ENCODE measurements at places on chromosomes 16 and 17.

DNA sequence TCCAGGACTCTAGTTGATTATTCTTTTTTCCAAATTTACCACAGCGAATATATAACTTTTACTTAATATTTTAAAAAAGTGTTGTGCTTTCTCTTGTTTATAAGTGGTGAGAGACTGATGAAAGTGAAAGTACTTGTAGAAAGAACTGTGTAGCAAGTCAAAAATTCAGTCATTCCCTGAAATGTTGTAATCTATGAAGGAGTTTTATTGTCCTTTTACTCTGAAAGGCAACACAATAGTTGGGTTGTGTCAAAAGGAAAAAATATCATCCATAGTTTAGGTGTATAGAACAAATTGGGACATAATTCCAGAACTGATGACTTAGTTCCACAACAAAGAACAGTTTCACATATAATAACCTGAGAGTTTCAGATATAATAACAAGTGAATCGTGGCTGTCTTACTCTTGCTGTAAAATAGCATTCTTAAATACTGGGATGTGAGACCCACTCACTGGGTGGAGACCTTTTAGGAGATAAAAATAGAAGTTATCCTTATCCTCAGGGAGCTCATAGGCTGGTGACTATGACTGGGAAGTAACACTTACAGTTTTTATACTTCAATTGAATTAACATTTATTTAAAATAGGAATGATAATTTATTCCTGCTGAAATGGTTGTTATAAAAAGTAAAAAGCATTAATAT is 20.6 kb downstream of the CYB5B start:
- DNase-seq = no peak

DNA sequence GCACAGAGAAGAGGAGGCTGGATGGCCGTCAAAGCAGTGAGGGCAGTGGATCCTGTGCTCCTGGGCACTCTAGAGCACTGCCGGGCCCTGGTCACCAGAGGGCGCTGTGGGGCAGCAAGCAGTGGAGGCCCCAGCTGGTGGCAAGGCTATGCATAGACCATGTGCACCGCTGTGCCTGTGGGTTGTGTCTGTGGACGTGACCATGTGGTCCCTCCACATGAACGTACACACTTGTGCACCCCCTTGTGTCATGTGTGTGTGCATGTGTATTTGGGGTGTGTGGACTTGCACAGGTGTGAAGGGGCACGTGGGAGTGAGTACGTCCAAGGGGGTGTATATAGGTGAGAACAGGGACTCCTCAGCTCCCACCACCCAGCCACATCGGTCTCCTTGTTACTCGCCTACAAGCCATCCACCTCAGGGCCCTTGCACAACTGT is 4.4 kb upstream of the MAP2K3 start:
- DNase-seq = peak; percentile 88

DNA sequence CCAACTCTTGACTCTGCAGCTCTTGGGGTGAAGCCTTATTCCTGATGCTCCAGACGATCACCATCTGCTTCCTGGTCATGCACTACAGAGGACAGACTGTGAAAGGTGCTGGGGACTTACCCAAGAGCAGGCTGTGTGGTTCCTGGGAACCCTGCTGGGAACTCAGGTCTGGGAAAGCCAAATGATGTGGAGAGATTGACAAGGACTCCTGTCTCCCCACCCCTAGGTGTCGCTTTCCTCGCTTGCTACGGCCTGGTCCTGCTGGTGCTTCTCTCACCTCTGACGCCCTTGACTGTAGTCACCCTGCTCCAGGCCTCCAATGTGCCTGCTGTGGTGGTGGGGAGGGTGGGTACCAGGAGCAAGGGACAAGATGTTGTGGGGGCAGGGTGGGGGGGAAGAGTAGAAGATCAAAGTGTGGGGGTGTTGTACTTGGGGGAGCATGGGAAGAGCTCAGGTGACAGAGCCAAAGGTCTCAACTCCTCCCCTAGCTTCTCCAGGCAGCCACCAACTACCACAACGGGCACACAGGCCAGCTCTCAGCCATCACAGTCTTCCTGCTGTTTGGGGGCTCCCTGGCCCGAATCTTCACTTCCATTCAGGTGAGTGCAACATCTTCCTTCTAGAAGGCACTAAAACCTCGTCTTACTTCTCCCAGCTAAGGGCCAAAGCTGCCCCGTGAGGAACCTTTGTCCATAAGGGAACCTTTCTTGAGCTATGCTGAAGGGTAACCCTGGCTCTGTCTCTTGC is 3.0 kb downstream of the SOX15 start:
- no peak for DNase-seq

DNA sequence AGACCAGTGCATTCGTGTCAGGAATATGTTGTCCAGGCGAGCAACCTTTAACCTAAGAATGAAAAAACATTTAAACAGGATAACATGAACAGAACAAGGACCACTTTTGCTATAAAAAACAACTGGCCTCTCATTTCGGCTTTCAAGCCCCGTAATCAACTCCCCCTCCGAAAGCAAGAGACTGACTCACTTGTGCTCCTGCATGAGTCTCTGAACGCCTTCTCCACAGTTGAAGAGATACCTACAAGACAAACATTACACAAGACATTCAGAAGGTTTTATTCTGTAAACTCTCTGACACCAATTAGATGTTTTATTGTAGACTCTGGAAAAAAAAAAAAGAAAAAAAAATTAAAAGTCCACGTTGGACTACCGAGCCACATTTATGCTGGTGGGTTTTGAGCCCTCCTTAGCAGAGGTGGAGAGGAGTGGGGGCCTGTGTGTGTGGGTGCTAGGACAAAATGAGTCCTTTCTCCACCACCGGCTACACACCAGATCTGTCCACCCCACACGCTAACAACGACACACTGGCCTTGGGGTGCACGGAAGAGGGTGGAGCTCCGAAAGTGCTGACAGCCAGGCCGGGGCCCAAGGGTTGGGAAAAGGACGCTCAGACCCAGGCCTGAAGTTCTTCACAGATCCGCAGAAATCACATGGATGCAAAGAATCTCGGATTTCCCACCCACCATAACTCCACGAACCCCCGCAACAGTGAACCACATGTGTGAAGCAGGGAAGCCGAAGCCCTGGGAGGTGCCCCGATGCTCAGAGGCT is 759 bp downstream of the ELAC2 start:
- DNase-seq = no peak

- no peak for DNase-seq
Measured at GRCh38 chr17:7811251-7811650, 22.8 kb upstream of the KDM6B start.

GRCh38 chr16:68786685-68787418 is 49.8 kb downstream of the CDH1 start:
- no peak for DNase-seq

DNA sequence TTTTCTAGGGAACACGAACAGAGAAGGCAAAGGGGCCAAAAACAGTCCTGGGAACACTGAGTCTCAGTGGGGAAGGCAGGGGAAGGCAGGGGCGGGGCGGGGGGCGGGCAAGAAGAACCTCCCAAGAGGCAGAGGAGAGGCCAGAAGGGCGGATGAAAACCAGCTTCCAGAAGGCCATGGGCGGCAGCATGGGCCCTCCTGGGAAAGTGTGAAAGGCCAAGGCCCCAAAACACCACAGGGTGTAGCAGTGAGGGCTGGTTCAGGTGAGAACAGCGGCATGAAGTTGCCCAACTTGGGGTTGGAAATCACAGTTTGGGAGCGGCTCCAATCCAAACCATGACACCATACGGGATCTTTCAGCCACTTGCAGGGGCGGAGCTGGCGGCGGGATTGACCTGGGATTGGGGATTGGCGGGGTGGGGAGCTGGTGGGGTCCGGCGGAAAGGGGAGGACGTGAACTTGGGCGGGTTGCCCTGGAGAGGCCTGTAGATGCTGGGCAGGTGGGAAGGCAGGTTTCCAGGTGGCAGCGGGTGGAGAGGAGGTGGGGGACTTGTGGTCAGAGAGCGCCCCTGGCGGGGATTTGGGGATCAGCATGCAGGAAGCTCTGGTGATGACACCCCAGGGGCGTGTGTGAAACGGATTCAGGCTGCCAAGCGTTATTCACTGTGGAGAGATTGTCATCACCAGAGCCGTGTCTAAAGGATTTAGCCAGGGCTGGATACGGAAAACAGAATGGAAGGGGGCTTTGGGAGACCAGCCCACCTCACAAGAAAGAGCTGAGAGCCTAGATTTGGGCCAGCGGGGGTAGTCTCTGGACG is 80.9 kb downstream of the ARHGAP23 start:
- DNase-seq = peak; percentile 79

DNA sequence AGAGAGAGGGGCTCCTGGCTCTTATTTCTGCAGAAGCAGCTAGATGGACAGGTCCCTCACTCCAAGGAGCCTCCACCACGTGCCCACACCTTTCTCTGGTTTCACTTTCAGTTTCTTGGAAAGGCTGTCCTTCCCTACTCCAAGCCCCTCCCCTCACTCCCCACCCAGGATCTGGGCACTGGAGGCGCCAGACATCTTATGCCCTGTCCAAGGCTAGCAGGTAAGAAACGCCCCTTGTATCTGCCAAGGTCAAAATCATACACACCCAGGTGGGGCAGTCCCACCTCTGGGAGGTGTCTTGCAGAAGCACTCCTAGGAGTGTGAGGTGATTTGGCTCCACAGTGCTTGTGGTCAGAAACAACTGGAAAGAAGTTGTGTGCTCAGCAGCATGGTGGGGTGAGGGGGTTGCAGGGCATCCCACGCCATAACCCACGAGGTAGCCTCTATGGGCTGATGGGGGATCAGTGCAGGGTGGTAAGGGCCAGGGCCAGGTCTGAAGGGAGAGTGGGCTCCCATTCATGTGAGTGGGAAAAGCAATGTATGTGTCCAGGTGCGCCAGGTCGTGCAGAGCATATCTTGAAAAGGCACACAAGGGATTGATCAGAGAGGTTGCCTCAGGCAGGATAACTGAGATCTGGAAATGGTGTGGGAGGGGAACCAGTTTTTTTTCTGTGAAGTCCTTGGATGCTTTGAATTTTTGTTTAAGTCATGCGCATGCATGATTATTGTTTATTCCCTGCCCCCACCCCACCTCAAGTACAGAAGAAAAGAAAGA is 31.8 kb upstream of the PRM1 start:
- peak; percentile 27 for DNase-seq

- peak; percentile 77 for DNase-seq
Measured at GRCh38 chr16:31868691-31869167, 4.9 kb upstream of the ZNF267 start.

DNA sequence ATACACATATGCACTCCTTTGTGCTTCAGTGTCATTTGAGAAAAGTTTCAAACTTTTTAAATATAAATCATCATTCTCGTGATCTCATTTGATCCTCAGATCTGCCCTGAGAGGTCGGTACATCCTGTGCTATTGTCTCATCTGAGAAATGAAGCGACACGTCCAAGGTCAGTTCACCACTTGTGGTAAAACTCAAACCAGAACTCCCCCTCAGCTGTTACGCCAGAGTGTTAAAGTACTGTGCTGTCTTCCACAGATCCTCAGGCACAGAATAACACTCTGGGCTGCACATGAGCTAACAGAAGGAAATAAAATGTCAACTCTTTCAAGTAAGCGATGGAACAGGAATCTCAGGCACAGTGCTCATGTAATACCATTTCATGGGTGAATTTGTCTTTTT is 31.4 kb downstream of the ANKFN1 start:
- DNase-seq = no peak

DNA sequence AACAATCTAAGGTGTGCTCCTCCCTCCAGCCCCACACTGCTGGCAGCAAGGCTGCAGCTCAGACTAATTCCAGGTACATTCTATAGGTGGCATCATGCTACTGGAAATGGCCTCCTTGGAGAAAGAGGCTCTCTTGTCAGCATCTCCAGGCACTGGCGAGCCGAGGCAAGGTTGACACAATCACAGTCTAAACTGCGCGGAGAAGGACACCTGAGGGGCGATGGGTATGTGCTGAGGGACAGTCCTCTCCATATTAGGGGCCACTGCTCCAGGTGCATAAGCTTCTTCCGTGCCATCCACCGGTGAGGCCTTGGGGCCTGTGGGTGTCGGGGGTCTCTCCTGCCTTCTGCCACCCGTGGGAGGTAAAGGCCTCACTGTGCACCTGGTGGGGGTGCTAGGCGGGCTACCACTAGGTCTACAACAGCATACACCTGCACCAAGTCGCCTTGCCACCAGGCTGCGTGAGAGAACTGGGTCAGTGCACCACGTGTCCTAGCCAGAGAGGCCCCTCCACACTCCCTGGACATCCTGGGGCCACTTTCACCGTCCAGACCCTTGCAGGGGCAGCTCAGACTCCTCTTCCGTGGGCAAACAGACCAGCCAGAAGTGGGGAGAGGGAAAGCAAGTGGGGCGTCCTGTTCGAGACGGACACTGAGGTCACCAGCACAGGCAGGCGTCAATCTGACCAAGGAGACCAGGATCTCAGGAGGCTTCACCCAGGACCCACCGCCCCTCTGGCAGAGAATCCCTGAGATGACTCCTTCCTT is 12.1 kb upstream of the CBX8 start:
- DNase-seq = no peak

DNA sequence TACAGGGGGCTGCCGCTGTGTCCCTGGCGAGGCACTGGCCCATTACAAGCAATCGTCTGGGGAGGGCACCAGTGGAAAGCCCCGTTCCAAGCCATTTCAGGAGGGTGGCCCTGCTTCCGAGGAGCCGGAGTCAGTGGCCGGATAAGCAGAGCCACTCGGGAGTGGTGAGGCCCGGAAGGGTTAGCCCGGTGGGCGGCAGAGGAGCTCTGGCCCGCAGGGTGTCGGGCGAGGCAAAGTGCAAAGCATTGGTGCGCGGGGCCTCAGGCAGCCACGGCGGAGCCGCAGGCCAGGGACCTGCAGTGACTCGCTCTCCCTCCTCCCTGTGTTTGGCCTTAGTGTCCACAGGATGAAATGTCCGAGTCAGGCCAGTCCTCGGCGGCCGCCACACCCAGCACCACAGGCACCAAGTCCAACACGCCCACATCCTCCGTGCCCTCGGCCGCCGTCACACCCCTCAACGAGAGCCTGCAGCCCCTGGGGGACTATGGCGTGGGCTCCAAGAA is 24.6 kb downstream of the NME3 start:
- no peak for DNase-seq

- DNase-seq = no peak
Measured at GRCh38 chr16:82945420-82946101, 318.8 kb downstream of the CDH13 start.

DNA sequence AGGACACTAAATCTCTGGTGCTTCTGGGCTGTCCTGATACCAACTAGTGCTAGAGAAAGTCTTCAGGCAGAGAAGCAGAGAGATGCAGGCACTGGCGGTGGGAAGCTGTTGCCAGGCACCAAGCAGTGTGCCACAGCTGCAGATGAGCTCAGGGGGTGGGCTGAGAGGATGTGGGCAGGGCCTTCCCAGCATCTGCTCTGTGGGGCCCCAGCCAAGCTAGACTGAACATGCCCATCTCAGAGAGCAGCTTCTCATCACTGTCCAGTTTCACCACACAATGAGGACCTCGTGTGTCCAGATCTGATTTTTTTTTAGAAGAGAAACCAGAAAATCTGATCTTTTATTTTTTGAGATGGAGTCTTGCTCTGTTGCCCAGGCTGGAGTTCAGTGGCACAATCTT is 17.1 kb downstream of the PSKH1 start:
- DNase-seq = no peak

GRCh38 chr16:85565801-85566526 is 47.2 kb upstream of the GSE1 start:
- DNase-seq = no peak

- no peak for DNase-seq
Measured at GRCh38 chr16:55120408-55120807, 189.7 kb downstream of the IRX5 start.

Measured in stimulated activated naive CD8-positive, alpha-beta T cell treated with anti-CD3 and anti-CD28 coated beads, Interleukin-15, amount 100 ng/mL, for 72 hours (primary cell).